ENCODE measurements at places on chromosomes 13 and 19. TPM values are rescaled to one million over a fixed set of nuclear protein-coding genes. Genes with fewer than 3 reads are reported as not detected.

Gene ATP4B
- not detected for total RNA-seq

DNA sequence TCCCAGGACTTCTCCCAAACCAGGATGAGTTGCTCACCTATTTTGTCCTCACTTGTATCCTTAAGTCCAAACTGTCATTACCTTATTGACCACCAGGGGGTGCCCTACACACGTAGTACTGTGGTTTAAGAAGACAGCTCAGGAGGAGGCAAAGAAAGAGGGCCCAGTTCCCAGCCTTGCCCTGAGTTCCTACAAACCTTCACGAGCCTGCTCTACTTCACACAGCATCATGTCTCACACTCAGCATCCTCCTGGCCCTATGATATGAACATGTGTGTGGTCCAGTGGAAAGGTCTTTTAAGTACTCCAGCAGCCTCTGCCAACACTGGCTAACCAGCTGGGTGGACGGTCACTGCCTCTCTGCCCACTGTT, 8.1 kb upstream of the ZNF784 start:
- peak overlapping the region; percentile 56 for H3K27ac ChIP-seq
- H3K4me1 ChIP-seq: peaks cover 53% of the 10 kb centered on the region
- peaks cover 15% of the 10 kb centered on the region for H3K36me3 ChIP-seq
- H3K27me3 ChIP-seq: peaks cover 9% of the 10 kb centered on the region
- peak; percentile 95 for DNase-seq

Gene SLITRK6
- not detected for total RNA-seq

Gene DNAJB1
- total RNA-seq: 110 TPM

Gene SHD
- not detected for total RNA-seq

- no peaks in the 10 kb centered on the region for H3K4me1 ChIP-seq
- no peaks in the 10 kb centered on the region for H3K27me3 ChIP-seq
- DNase-seq: no peak
These were observed 218.9 kb upstream of the MAB21L1 start for GRCh38 chr13:35695448-35695770.

DNA sequence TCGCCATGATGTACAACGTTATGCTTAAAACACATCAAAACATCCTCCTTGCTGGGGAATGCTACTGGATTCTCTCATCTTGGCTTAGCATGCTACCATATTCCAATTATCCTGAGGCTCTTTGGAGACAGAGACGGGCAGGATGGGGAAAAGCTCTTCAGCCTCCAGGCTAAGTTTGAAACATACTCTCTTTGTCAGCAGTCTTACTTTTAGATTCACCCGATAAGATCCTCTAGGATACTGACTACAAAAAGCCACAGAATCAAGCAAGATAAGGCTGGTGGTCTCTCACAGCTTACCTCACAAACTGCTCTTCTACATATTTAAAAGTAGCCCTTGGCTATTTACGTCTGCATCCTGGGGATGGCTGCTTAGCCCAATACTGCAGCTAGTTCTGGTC, 72.8 kb upstream of the LRCH1 start:
- peaks cover 3% of the 10 kb centered on the region for H3K36me3 ChIP-seq
- H3K4me3 ChIP-seq: no peak overlapping the region
- no peaks in the 10 kb centered on the region for H3K4me1 ChIP-seq
- DNase-seq: no peak

- peaks cover 7% of the 10 kb centered on the region for H3K4me1 ChIP-seq
These were observed 38.3 kb upstream of the C13orf46 start for GRCh38 chr13:114012141-114012540.

Gene ANGPTL8
- total RNA-seq: not detected

Gene ZNF180
- total RNA-seq: 12.5 TPM

GRCh38 chr13:51222686-51223559, 725 bp downstream of the FAM124A start:
- peaks cover 56% of the 10 kb centered on the region for H3K27me3 ChIP-seq
- H3K4me3 ChIP-seq: peak overlapping the region; percentile 38
- H3K36me3 ChIP-seq: no peaks in the 10 kb centered on the region
- no peak for DNase-seq
- H3K27ac ChIP-seq: no peak overlapping the region
- peaks cover 4% of the 10 kb centered on the region for H3K4me1 ChIP-seq

DNA sequence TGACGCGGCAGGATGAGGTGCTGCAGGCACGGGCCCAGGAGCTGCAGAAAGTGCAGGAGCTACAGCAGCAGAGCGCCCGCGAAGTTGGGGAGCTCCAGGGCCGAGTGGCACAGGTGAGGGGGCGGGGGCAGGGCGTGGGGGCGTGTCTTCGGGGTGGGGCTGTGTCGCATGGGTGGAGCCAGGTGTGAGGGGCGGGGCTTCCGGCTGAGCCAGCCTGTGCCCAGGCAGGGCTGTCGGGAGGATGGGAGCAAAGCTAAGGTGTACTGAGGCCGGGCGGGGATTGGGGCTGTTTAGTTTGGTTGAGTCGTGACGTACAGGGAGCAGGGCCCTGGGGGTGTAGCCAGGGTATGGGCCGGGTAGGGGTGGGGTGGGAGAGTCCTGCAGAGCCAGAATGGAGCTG, 62.3 kb downstream of the KCNC3 start:
- no peak overlapping the region for H3K4me3 ChIP-seq
- no peaks in the 10 kb centered on the region for H3K4me1 ChIP-seq
- H3K27ac ChIP-seq: no peak overlapping the region
- H3K36me3 ChIP-seq: no peaks in the 10 kb centered on the region
- peak; percentile 25 for DNase-seq

GRCh38 chr19:38662537-38663155, 15.2 kb downstream of the ACTN4 start:
- H3K4me1 ChIP-seq: peaks cover 86% of the 10 kb centered on the region
- H3K27me3 ChIP-seq: no peaks in the 10 kb centered on the region
- no peak for DNase-seq

GRCh38 chr13:89324582-89324981, 1653.4 kb downstream of the SLITRK5 start:
- H3K27ac ChIP-seq: no peak overlapping the region
- no peak overlapping the region for H3K4me3 ChIP-seq
- H3K27me3 ChIP-seq: no peaks in the 10 kb centered on the region
- H3K4me1 ChIP-seq: no peaks in the 10 kb centered on the region
- no peaks in the 10 kb centered on the region for H3K36me3 ChIP-seq
- no peak for DNase-seq

Gene PSG3
- total RNA-seq: not detected

DNA sequence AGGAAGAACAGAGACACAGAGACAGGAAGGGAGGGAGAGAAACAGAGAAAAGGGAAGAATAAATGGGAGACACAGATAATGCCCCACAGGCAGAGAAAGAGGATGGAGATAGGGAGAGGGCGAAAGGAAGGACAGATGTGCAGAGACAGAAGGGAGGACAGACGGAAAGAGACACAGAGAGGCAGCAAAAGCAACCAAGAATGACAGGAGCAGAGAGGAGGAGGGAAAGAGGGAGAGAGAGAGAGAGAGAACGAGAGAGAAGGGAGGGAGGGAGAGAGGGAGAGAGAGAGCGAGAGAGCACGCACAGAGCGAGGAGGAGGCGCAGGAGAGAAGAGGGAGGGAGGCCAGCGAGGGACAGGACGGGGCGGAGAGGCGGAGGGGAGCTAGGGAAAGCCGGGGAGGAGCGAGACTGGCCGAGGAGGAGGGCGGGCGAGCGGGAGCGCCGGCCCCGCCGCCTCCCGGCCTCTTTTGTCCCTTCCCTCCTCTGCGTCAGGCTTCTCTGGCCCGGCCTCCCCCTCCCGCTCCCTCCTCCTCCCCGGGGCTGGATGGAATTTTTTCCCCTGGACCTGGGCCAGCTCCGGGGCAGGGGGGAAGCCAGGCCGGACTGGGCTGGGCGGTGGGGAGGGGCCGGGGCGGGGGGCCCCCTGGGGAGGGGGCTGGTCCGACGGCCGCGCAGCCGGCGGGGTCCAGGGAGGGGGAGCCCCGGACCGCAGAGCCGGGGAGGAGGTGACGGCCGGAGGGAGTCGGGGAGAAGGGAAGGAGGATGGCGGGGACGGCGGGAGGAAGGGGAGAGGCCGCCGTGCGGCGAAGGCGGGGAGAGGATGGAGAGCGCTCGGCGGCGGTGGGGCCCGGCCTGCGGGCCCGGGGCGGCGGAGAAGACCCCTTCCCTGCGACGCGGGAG, 4.2 kb upstream of the SPACA6 start:
- H3K36me3 ChIP-seq: no peaks in the 10 kb centered on the region
- H3K27ac ChIP-seq: no peak overlapping the region
- H3K4me3 ChIP-seq: peak overlapping the region; percentile 21
- H3K27me3 ChIP-seq: peaks cover 24% of the 10 kb centered on the region
- DNase-seq: peak; percentile 20

DNA sequence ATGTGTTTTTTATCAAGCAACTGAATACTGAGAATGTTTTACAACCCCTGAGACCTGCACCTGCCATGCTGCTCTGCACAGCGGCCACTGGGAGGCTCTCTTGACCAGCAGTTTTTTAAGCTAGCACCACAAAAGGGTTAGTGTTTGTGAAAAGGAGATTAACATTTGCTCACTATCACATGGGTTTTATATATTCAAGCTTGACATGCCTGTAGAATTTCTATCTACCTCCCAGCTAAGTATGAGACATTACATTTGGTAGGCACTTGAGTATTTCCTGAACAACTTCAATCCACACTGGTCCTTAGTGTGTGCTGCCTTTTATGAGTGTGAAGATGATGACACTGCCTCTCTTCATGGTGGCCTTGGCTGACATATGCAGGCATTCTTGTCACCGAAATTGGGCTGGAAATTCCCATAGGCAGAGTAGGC, 1238.9 kb downstream of the UQCRFS1 start:
- no peaks in the 10 kb centered on the region for H3K36me3 ChIP-seq
- no peak overlapping the region for H3K27ac ChIP-seq
- H3K4me1 ChIP-seq: no peaks in the 10 kb centered on the region
- DNase-seq: no peak
- no peak overlapping the region for H3K4me3 ChIP-seq
- H3K27me3 ChIP-seq: no peaks in the 10 kb centered on the region

Gene ZIC5
- total RNA-seq: not detected

GRCh38 chr19:28960586-28960985, 252.4 kb downstream of the UQCRFS1 start:
- DNase-seq: no peak
- no peaks in the 10 kb centered on the region for H3K36me3 ChIP-seq
- H3K27me3 ChIP-seq: no peaks in the 10 kb centered on the region
- H3K4me3 ChIP-seq: no peak overlapping the region
- no peak overlapping the region for H3K27ac ChIP-seq

Gene ZNF709
- 1.7 TPM for total RNA-seq

- peak within 1 kb of the TSS; percentile 77 for H3K4me3 ChIP-seq
- H3K36me3 ChIP-seq: peaks cover 24% of the 10 kb centered on the region
- H3K27ac ChIP-seq: peak within 1 kb of the TSS; percentile 90
These were observed at the start of gene CEACAM1 for GRCh38 chr19:42528354-42529247. CEACAM1 (minus strand) TSS chr19:42528481; CDS start chr19:42528374, 107 bp downstream.

DNA sequence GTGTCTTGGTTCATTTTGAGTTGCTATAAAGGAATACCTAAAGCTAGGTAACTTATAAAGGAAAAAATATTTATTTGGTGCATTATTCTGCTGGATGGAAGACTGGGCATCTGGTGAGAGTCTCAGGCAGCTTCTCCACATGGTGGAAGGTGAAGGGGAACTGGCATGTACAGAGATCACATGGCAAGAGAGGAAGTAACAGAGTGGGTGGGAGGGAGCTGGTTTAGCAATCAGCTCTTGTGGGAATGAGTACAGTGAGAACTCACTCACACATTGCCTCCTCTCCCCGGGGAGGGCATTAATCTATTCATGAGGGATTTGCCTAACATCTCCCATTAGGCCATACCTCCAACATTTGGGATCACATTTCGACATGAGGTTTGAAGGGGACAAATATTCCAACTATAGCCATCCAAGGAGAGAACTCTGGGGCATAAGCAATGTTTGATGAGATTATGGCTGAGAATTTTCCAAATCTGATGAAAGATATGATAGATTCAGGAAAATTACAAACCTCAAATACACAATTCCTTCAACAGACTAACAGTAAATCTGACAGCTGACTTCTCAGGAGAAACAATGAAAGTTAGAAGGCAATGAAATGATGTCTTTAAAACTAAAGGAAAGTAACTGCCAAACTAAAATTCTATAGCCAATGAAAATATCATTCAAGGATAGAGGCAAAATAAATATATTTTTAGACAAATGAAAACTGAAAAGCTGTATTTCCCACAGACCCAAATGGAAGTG, 52.5 kb downstream of the MTUS2 start:
- H3K4me3 ChIP-seq: no peak overlapping the region
- DNase-seq: no peak
- peaks cover 2% of the 10 kb centered on the region for H3K27me3 ChIP-seq

DNA sequence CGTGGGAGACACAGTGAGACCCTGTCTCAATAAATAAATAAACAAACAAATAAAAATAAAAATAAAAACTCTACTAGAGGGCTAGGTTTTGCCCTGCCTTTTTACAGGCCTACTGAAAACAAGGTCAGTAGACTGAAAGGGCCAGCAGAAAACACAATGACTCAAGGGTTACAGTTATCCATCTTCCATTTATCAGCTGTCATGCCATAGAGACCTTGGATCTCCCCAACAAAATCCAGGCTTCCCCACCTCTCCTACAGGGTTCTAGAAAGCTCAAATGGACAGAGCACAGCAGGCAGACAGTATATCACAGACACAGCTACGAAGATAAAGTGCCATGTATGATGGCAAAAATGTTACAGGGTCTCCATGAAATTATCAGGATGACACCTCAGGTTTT, 54.4 kb downstream of the FOXO1 start:
- H3K27ac ChIP-seq: peak overlapping the region; percentile 97
- H3K4me1 ChIP-seq: peaks cover 79% of the 10 kb centered on the region
- peaks cover 29% of the 10 kb centered on the region for H3K36me3 ChIP-seq
- DNase-seq: no peak

- no peaks in the 10 kb centered on the region for H3K4me1 ChIP-seq
- no peaks in the 10 kb centered on the region for H3K36me3 ChIP-seq
- no peak for DNase-seq
- H3K27ac ChIP-seq: no peak overlapping the region
- no peak overlapping the region for H3K4me3 ChIP-seq
- H3K27me3 ChIP-seq: peaks cover 3% of the 10 kb centered on the region
These were observed 5.6 kb downstream of the CEACAM4 start for GRCh38 chr19:41621226-41621625.

DNA sequence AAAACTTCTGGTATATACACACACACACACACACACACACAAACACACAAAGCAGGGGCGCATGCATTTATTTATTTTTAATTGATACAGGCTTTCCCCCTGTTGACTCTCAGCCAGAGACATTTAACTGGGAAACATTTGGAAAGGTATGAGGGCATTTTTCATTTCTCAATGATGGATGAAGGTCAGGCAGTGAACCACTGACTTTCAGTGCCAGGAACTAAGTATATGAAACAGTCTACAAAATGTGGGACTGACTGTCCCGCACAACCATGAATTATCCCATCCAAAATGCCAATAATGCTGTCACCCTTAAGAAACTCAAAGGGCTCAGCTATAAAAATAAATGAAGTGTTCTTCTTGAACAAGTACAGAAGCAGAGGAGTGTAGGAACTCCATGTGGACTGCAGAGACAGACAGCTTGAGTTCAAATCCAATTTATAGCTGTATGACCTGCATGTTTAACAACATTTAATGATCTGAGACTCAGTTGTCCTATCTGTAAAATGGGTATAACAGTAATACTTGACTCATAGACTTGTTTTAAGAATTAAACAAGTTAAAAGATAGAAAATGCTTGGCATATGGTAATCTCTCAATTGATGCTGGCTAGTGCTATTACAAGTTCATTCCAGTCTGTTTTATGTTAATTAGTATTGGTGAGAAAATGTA, 25.0 kb upstream of the INTS6 start:
- H3K27ac ChIP-seq: no peak overlapping the region
- H3K27me3 ChIP-seq: peaks cover 3% of the 10 kb centered on the region
- H3K4me3 ChIP-seq: no peak overlapping the region
- DNase-seq: no peak

Measured in activated CD8-positive, alpha-beta T cell treated with anti-CD3 and anti-CD28 coated beads, Interleukin-2, amount 10 ng/mL, durations not matched to agents 7 days and 5 days (primary cell).